Osteoblast (primary cell): ENCODE measurements at places on chromosomes 6 and 20. TPM values are rescaled to one million over a fixed set of nuclear protein-coding genes. Genes with fewer than 3 reads are reported as not detected.

DNA sequence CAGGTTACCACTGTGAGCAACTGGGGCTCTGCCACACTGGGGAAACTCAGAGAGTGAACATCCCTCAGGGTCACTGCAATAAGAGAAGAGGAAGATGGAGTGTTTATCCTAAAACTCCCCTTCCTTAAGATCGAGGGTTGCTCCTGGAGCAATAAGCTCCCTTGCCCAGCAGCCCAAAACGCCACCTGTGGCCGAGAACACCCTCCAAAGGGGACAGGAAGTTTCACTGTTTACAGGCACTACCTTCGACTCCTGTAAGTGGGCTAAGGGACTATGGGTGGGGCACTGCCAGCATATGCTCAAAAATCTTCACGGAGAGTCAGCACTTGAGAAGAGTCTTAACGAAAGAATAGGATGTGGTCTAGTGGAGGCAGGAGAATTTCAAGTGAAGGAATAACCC lies 132.5 kb downstream of the FAXC start:
- no peaks in the 10 kb centered on the region for H3K27me3 ChIP-seq
- H3K4me3 ChIP-seq = no peak overlapping the region
- no peaks in the 10 kb centered on the region for H3K4me1 ChIP-seq
- no peaks in the 10 kb centered on the region for H3K36me3 ChIP-seq
- DNase-seq = no peak

GRCh38 chr6:119077643-119078375 lies 655 bp downstream of the FAM184A start:
- peaks cover 49% of the 10 kb centered on the region for H3K27me3 ChIP-seq
- peak overlapping the region; percentile 78 for H3K4me3 ChIP-seq
- no peak overlapping the region for H3K27ac ChIP-seq
- H3K4me1 ChIP-seq = peaks cover 9% of the 10 kb centered on the region
- DNase-seq = peak; percentile 68
- no peaks in the 10 kb centered on the region for H3K36me3 ChIP-seq

GRCh38 chr6:158003910-158004700 lies 22.4 kb downstream of the SYNJ2 start:
- H3K27me3 ChIP-seq = no peaks in the 10 kb centered on the region
- H3K4me3 ChIP-seq = peak overlapping the region; percentile 0
- H3K4me1 ChIP-seq = peaks cover 47% of the 10 kb centered on the region
- peak overlapping the region; percentile 100 for H3K27ac ChIP-seq
- H3K36me3 ChIP-seq = peaks cover 17% of the 10 kb centered on the region

- no peak for DNase-seq
- no peaks in the 10 kb centered on the region for H3K4me1 ChIP-seq
- H3K36me3 ChIP-seq = no peaks in the 10 kb centered on the region
- no peak overlapping the region for H3K27ac ChIP-seq
- no peak overlapping the region for H3K4me3 ChIP-seq
Observed at GRCh38 chr6:121904559-121904958, 469.1 kb downstream of the GJA1 start.

GSTA2 gene
- total RNA-seq = not detected in 2 replicates
